ENCODE measurements at places on chromosomes 4 and X.

DNA sequence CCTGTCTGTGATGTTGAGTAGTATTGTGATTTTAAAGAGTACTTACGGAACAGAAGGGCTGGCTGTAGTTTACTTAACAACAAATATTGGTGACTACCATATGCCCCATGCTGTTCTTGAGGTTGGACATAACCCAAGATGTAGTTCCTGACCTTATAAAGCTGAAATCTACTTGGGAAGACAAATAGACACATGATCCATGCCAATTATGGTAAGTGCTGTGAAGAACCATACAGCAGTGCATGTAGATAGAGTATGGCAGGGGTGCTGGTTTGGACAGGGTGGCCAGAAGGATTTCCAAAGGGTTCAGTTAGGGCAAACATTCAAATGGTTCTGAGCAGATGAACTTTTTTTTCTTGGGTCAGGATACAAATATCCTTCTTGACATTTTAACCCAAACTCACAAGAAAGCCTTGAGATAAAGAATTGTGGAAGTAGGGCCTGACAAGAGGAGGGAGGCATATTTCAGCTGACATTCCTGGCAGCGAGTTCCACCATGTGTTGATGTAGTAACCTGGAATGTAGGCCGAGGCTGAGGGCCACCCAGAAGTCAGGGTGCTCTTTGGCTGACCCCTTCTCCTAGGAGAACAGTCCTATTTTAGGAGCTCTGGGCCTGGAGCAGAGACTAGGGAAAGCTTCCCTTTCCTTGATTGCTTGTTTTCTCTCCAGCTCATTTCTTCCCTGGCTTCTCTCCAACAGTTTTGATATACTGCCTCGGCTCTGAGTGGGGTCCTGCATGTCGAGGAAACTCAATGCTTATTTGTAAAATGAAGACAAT is 74.2 kb downstream of the FREM3 start:
- peak; percentile 17 for DNase-seq

- no peak for DNase-seq
Observed at GRCh38 chrX:43615660-43616059, 40.4 kb upstream of the MAOA start.

- no peak for DNase-seq
Observed at GRCh38 chr4:117796677-117797076, 237.6 kb upstream of the NDST3 start.

DNA sequence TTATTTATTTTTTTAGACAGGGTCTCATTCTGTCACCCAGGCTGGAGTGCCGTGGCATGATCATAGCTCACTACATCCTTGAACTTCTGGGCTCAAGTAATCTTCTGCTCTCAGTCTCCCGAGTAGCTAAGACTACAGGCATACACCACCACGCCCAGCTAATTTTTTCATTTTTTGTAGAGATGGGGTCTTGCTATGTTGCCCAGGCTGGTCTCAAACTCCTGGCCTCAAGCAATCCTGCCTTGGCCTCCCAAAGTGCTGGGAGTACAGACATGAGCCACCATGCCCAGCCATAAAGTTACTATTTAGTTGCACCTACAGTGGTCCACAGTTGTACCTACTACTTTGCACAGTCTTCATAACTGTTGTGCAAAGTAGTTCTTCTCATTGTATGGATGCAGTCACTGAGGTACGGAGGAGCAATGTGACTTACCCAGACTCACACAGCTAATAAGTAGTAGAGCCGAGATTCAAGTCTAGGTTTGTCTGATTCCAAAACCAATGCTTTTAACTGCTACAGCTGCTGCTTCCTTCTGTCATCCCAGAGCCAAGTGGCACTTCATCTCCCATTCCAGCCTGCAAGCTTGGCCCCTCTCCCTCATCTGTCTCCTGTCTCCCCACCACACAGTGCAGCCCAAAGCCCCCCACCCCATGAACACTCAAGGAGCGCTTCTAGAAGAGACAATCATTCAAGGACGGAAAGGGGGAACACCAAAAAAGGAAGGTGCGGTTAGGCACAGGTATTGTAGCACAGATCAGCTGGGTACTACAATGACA is 24.0 kb upstream of the IQSEC2 start:
- no peak for DNase-seq

GRCh38 chr4:2765832-2766526 is 9.8 kb upstream of the TNIP2 start:
- no peak for DNase-seq

DNA sequence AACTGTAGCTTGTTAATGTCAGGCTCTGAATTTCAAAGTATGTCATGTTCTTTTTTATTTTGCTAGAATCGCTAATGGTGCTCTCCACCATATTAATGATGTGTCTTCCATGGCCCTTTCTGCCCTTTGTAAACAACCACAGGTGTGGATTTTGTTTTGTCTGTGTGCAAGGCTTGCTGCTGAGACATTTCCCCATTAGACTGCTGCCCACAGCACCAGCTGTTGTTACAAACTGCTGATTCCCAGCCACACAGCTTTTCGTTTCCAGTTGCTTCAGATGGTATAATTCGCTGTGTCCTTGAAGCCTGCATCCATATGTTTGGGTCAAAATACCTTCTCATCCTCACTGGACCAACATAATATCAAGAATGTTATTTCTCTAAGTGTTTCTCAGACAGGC is 32.8 kb downstream of the KCNIP4 start:
- DNase-seq, result no peak

DNA sequence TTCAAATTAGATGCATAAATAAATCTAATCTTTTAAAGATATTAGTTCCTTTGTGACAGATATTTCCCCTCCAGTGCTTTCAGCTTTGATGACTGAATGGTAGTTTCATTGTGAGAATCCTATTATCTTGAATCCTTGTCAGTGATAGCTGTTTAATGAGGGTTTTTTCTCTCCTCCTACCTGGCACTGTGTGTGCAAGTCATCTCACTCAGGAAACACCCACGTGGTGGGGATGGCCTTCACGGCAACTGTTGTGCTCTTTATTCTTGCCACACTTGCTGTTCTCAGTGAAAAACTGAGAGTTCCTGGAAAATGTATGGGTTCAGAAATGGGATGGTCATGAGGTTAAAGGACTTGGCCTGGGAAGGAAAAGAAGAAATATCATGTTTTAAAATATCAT is 129.9 kb downstream of the SPRY1 start:
- no peak for DNase-seq

GRCh38 chrX:110051559-110051958 is 48.6 kb downstream of the TMEM164 start:
- no peak for DNase-seq

- DNase-seq, result no peak
Observed at GRCh38 chrX:63349307-63349706, 1.8 kb downstream of the SPIN4 start.

DNA sequence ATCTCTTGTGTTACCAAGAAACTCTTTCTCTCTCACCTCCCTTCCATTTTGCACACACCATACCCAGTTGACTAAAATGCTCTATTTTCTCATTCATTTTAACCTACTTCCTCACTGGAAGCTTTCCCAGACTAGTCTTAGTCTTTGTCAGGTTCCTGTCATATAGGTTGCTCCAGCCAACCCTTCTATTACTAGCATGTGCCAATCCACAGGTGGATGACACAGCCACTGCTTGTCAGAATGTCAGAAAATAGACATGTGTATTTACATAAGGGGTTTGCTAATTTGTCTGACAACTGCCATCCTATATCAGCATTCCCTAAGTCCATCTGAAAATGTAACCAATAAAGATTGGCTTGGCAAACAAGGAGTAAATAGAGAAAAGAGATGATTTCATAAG is 239.2 kb upstream of the SMIM31 start:
- no peak for DNase-seq

- no peak for DNase-seq
Observed at GRCh38 chr4:23114538-23114937, 421.8 kb downstream of the GBA3 start.

DNA sequence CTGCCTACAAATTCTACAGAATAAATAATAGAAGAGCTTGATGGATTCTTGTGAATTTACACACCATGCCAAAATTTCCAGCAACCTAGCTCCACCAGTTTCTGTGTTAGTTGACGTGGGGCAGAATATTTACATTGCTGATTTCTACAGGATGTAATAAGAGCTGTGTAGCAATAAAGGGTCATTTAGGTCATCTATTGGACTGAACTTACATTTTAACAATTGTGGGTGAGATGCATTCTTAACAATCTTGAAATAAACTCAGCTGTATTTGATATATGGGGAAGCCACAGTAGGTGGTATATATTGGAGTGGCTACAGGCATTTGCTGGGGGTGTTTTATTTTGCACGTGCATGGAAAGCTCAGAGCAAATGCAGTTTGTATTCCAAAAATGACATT is 655.3 kb downstream of the IQCM start:
- no peak for DNase-seq

- DNase-seq, result no peak
Observed at GRCh38 chrX:13750204-13750603, 15.7 kb downstream of the OFD1 start.

DNA sequence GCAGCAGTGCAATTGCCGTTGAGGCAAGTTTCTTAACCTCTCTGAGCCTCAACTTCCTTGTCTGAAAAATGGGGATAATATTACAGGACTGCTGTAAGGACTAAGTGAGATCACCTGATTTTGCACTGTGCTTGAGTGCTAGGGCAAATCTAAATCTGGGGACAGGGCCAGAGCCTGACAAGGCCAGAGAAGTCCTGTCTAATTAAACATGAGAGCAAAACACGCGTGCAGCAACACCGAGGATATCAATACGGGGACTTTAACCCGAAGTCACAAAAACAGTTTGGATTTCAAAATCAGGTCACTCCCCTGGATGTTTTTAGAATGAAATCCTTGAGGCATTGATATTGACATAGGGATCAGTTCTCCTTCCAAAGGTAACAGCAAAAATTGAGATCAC is 5.7 kb upstream of the GJB1 start:
- no peak for DNase-seq

- no peak for DNase-seq
Observed at GRCh38 chr4:126137782-126138170, 823.0 kb downstream of the FAT4 start.

DNA sequence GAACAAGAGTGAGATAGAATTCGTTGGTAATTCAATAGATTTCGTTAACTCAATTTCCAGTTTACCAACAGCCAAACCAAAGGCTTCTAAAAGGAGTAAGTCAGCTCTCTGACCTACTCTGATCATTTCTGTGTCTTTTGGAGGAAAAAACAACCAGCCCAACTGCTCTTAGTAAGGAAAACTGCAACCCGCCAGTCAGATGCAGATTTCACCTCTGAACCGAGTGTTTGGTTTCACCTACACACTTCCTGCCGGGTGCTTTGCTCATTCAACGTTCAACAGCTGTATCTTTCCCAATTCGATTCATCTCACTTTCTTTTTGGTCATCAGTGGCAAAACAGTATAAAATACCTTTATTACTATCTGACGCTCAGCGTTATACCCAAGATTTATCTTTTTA is 24.5 kb downstream of the TMSB4X start:
- no peak for DNase-seq

- no peak for DNase-seq
Observed at GRCh38 chr4:74294681-74295080, 13.6 kb upstream of the EPGN start.

DNA sequence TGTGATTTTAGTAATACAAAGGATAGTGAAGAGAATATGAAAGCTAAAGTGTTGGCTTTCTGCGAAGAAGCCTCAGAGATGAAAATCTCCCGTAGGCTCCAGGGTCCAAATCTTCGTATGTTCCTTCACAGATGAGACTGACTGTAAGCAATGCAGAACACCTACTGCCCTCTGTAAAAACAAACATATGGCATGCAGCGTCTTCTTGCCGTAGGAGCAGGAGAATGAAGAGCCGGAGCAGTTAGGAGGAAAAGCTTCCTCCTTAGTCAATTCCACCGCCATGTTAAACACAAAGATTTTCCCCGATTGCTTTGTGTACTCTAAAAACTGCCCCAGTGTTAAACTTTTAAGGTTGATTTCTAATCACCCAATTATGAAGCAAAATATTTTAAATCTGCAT is 22.5 kb downstream of the RWDD4 start:
- no peak for DNase-seq

GRCh38 chrX:20666331-20666730 is 399.6 kb upstream of the RPS6KA3 start:
- DNase-seq, result no peak

GRCh38 chr4:156749426-156750403 is 221.9 kb downstream of the PDGFC start:
- no peak for DNase-seq

GRCh38 chr4:57075367-57075766 is 34.8 kb downstream of the IGFBP7 start:
- DNase-seq, result no peak

GRCh38 chr4:8914461-8915171 is 43.0 kb upstream of the HMX1 start:
- DNase-seq, result no peak

DNA sequence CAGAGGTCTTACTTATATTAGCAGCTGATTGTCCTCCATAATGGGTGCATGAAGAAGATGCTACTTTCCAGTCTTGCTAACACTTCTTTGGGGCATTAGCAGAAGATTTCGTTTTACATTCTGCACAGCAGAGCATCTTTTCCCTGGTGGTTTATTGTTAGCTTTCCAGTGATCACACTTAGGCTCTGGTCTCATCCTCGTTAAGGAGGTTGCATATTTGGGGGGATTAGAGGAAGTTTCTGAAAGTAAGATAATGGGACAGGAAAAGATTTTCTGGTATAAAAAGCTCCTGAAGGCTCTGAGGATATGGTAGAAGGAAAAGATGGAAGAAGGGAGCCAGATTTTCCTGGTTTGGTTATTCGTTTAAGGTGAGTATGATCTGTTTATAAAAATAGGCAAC is 134.1 kb downstream of the GATB start:
- no peak for DNase-seq

DNA sequence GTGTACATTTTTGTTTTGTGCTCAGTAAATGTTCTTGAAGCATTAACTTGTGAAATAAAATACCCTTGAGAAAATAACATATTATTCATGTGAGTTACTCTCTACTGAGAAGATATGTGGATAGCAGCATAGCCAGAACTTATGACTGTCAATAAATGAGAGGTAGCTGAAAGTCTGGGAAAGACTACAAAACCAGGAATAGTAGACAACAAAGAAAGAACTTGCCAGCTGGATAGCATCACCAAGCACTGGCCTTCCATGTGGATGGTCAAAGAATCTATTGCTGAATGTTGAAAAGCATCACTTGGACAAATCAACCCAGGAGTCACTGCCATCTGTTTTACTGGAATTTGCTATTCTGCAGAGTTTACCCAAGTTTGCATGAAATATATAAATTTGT is 650.0 kb upstream of the HTR2C start:
- DNase-seq, result no peak

GRCh38 chr4:99383399-99383798 is 30.9 kb upstream of the ADH1C start:
- no peak for DNase-seq

DNA sequence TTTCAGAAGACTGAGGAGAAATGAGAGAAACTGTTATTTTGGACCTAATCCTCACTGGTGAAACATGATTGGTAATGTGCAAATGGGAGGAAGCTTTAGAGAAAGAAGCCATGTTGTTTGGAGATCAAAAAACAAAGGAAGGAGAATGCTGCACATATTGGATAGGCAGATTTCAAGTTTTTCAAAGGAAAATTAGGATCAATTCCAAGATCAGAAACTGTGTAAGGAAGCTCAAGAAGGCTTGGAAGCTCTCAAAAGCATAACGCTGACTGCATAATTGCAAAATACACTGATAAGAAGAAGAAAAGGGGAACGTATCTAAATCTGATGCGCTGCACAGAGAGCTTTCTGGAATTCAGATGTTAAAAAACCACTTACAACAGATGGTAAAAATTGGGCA is 34.6 kb downstream of the KLHL15 start:
- no peak for DNase-seq

GRCh38 chrX:150569155-150569477 is 695 bp downstream of the MTM1 start:
- DNase-seq, result no peak

GRCh38 chr4:85514117-85514516 is 39.2 kb downstream of the ARHGAP24 start:
- DNase-seq, result no peak

Measured in brain pericyte (primary cell).